SHP77 (cell line): ENCODE measurements at places on chromosomes 12 and 14.

GRCh38 chr12:48038085-48038484 lies 33.8 kb upstream of the COL2A1 start:
- no peak for DNase-seq

DNA sequence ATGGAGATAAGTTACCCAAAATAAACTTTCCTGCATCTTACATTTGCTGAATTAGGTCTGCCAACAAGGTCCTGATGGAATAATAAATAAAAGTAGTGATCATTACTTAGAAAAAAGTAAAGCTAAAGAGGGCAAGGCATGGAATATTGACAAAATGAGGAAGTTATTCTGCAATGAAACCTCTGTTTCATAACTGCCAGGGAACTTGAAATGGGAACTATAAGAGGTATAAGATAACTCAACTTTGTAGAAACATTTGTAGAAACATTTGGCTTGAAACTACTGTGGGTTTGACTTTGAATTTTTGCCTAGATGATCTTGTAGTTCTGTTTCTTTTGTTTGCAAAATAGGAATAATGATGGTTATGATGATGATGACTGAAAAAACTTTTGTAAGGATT lies 18.7 kb upstream of the YBX3 start:
- no peak for DNase-seq

DNA sequence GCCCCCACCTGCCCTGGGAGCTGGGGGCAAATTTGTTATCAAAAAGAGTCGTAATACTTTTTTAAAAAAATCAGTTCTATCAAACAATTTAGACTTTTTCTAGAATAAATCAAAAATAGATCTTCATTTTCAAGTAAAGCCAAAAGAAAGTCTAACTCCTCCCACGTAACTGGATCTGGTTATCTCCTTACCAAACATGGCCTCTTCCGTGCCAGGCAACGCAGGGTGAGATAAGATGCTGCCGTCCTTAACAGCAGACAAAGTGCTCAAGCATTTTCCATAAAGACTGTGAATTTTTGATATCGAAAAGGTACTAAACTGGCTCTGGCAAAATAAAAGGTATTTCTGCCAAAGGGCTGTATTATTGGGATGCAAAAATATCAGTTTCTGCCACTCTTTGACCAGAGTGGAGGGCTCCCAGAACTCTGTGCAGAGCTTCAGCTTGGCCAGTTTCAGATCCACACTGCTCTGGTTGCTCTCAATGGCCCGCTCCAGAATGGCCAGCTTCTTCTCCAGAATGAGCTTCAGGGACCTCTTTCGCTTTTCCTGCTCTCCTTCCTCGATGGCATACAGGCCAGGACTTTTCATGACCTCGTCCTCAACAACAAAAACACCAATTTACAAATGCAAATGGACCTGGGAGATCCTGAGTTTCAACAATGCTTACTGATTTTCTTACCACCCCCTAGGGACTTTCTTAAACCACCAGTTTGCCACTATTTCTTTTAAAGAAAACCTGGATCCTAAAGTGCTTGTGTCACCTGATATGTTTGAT lies 29.0 kb downstream of the NRDE2 start:
- no peak for DNase-seq

GRCh38 chr12:47808050-47808449 lies 11.7 kb downstream of the HDAC7 start:
- peak; percentile 26 for DNase-seq

- DNase-seq, result no peak
These were observed 617.0 kb downstream of the VRK1 start for GRCh38 chr14:97413966-97414717.

GRCh38 chr14:35252451-35252868 lies 39.7 kb upstream of the PSMA6 start:
- DNase-seq, result no peak
